Activated CD4-positive, alpha-beta T cell treated with anti-CD3 and anti-CD28 coated beads for 4 hours (primary cell): ENCODE measurements at places on chromosomes 12 and 14.

GRCh38 chr14:59251811-59252771 lies 63.6 kb downstream of the DAAM1 start:
- no peak for DNase-seq

DNA sequence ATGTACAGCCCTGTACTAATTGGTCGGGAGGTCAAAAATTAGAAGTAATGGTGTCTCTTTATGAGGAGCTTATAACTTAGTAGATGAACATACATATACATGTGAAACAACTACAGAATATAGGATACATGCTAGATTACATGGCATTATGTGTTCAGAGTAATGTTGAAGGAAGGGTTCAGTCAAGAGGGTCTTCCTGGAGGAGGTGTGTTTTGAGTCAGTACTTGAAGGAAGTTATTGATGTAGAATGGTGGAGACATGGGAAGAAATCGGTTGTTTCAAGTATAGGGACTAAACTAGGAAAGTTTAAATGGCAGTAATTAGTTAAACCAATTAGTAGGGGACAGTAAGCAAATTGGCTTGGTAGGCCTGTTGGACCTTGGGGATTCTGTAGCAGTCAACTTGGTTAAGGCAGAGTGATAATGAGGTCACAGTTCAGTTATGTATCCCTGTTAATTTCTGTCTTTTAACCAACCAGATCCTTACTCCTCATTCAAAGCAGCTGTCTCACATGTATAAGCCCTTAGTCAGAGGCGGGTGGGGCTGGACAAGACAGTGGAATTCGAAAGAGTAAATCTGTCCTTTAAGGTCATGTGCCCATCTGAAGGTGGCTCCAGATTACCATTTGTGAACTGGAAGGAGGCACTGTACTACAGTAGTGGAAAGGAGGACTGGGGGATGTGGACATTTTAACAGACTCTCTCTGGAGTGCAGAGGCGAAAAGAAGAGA lies 3.5 kb upstream of the ANKRD52 start:
- no peak for DNase-seq

- no peak for DNase-seq
Observed at GRCh38 chr14:99790201-99790977, 2.8 kb upstream of the EML1 start.

DNA sequence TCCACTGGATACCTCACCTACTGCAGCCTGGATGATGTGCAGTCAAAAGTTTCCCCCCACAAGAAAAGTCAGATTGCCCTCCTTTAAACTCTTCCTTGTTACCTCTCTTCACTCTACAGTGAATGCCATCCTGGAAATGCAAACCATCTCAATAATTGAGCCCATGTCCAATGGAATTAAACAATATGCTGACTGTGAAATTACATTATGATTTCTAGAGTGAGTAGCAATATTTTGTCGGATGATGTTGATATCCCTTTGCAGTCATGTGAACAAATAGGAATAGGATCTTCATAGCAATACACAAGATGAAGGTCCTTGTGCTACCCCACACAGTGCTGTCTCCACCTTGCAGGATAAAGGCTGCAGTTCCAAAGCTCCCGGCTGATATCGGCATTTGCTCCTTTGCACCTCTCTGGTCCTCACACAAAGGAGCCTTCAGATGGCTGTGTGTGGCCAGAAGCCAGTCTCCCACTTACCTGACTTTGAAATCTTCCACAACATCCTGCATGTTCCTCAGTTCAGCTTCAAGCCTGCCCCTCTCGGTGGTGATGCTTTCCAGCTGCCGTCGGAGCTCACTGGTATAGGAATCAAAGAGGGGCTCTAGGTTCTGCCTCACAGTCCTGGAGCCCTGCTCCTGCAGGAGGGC lies 1.5 kb downstream of the KRT75 start:
- DNase-seq, result no peak

- no peak for DNase-seq
Observed at GRCh38 chr14:103758059-103758776, 42.6 kb downstream of the ZFYVE21 start.

DNA sequence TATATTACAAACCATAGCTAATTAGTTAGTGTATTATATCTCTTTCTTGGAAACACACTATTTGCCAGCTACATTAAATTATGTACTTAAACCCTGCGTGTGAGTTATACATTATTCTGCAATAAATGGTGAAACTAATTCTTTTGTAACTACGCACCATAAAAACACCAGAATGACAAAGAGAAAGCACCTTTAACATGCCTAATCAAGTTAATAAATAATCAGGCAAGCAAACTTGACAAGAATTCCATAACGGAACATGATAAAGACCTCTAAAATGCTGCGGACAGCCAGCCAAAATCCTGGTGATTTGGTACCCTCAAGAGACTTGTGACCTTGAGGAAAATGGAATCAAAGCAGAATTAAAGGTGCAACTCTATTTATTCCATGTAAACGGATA lies 375.3 kb upstream of the KITLG start:
- no peak for DNase-seq
